Inflammatory macrophage treated with lipopolysaccharide for 1 hour (primary cell): ENCODE measurements at places on chromosomes 1 and 21.

DNA sequence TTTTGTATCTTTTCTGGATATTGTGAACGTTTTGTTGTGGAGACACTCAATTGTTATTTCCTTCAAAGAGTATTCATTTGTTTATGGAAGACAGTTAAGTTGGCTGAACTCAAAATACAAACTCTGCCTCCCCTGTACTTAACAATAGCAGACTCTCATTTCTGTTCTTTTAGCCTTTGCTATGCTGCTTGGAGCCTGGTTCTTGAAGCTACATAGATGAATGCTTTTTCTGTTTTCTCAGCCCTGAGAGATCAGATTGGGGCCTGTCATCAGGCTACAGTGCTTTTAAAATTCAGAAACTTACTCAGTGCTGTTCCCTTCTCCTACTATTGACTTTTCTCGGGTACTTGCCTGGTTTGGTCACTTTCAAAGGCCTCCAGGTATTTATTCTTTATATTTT lies 215.7 kb upstream of the LYPLAL1 start:
- no peak for DNase-seq

DNA sequence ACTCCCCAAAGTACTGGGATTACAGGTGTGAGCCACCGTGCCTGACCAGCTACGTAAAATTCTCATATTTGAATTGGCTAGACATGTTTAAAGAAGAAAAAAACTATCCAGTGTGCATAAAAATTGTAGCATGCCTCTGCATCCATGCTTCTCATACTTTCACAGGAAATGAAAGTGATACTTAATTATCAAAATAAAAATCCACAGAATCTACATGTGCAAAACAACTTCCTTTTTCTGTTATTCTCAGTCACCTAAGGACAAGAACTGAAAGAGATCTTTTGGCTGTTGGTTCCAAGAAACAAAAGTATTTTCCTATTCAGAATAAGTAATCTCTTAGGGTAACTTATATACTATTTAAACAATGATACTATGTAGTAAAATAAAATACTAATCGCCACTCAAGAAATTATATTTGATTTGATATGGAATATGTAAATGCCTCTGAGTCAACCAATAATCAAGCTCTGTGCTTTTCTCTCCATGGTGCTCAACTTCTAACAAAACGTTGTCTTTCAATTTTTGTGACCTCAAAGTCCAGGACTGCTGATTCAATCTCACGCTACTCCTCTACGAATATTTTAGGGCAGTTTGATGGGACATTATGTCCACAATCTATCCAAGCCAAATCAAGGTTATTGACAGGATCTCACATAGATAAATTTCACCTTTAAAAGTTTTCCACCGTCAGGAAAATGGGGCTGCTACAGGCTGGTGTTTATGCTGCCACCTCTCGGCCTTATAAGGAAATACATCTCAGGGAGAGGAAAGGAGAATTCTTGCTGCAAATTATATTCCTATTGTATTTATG lies 102.7 kb downstream of the ZNF281 start:
- DNase-seq = peak; percentile 33

GRCh38 chr1:228280106-228280901 lies 72.5 kb downstream of the OBSCN start:
- DNase-seq = no peak

DNA sequence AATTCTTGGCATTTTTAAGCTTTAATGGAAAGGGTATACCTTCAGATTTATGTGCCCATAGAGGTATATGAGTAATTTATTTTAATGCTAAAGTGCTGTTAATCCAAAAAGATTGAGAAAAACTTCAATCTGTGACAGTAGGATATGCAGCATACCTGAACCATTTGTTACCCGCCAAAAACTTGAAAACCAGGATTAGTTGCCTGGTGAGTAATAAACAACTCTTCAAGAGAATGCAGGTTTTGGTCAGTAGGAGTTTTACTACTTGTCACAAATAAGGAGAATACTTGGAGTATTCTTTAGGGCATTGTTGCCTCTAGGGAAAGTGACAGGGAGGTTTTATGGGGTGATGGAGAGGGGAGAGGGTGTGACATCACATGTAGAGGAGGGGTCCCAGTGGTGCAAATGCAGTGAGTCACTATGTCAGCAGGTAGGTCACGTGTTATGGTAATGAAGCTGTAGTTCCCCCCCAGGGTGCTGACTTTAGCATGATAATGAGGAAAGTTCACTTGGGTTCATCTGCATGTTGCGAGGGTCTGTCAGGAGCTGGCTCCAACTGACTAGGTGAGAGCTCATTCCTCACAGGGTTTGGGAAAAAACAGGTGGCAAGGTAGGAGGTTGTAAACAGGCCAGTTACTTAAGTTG lies 23.1 kb downstream of the USP25 start:
- DNase-seq = no peak

DNA sequence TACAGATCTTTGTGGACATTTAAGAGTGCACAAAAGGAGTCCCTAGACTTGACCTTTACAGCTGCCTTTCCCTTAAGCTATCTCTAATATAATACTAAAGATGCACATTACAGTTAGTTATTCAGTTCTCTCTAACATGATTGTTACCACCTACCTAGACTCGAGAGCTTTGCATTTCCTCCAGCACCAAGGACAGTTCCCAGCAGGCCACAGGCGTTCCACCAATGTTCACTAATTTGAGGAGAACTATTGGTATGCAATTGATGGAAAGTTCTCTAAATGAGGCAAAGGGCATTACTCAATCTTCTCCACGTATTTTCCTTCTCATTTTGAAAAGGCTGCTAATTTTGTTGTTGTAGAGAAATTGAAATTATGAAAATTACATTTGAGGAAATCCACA lies 5.4 kb upstream of the NTNG1 start:
- no peak for DNase-seq

GRCh38 chr1:181608386-181608785 lies 125.1 kb downstream of the CACNA1E start:
- DNase-seq = no peak

GRCh38 chr1:77910116-77910515 lies 21.7 kb downstream of the NEXN start:
- DNase-seq = no peak

DNA sequence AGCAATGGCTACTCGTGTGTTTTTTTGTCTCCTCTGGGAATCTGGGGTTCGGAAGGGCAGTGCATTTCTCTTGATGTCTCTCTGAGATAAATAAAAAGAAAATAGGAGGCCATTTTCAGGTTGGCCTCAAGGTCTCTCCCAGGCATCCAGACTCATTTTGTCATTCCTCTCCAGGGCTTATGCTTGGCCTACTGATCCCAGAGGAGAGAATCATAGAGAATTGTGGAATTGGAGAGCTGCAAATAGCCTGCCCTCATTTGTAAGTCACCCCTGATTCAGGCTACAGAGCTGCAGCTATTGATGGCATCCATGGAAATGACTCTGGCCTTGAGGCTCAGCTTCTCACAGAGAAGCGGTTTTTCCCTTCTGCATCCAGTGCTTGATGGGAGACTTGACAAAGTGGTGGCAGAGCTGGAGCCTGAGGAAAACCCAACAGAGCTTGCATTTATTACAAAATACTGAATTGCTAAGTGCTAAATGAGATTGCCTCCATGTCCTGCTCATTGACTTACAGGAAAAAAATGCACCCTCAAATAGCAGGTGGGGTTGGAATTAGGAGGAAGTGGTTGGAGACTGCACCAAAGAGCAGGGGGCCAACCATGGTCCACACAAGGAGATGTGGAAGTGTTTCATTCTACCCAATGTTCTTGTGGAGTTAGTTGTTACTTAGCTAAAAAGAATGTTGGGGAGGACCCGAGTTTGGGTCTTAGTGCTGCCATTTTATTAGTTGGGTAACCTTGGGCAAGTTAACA lies 140.4 kb downstream of the S1PR1 start:
- no peak for DNase-seq

DNA sequence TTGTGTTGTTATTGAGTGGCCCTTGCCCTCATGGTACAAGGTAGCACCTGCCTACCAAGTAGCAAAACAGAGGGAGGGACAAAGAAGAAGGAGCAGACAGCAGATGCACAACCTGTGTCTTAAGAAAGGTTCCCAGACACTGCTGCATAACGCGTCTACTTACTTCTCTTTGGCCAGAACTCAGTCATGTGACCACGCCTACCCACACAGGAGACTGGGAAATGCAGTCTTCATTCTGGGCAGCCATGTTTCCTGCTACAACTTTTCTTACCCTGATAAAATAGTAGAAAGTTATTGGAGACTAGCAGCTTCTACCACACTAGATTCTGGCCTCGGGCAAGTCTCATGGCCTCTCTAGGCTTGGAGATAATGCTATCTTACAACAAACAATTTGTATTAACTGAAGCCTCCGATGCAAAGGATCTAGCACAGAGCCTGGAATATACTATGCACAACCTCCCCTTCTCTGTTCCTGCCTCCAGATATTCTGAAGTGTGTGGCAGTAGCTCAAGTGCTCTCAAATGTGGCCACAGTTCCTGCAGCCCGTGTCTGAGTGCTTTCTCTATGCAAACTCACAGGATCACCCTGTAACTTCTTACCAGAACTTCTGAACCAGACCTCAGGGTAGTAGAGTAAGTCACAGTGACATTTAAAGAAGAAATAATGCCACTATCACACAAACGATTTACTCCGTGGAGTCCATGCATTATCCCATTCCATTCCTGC lies 34.1 kb upstream of the BTG2 start:
- peak; percentile 81 for DNase-seq

- no peak for DNase-seq
Observed at GRCh38 chr1:211198111-211198510, 61.1 kb upstream of the RCOR3 start.

- DNase-seq = no peak
Observed at GRCh38 chr1:18145851-18146618, 38.4 kb downstream of the IGSF21 start.

DNA sequence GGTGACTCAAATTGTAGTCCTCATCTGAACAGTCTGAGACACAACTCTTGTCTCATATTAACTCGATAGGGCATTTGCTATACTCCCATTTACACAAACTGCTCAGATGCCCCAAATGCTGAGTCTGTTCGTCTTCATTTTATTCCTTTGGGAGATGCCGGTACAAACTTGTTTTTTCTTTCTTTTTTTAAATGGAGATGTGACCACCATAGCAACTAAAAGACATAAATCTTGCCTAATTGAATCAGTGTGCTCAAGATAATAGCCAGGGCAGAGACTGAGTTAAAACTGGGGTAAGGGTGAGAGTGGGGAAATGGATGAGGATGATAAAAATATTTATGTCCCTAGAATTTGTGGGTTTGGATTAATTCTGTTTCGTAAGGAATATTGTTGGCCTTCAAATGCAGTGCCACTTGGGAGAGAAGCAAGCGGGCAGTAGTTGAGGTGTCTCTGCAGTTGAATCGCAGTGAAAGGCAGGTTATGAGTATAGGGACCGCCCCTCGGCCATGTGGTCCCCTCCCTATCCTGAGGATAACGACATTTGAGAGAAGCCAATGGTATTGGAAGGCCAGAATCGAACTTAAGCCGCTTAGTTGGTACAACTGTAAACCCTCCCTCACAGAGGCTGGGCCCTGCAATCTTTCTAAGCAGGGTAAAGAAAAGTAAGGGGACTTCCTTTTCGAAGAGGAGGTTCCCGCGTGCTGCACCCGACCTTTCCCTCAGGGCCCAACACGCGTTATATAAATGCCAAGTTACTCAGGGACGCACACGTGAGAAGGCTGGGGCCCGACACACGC lies 859 bp upstream of the LRRC8B start:
- no peak for DNase-seq

DNA sequence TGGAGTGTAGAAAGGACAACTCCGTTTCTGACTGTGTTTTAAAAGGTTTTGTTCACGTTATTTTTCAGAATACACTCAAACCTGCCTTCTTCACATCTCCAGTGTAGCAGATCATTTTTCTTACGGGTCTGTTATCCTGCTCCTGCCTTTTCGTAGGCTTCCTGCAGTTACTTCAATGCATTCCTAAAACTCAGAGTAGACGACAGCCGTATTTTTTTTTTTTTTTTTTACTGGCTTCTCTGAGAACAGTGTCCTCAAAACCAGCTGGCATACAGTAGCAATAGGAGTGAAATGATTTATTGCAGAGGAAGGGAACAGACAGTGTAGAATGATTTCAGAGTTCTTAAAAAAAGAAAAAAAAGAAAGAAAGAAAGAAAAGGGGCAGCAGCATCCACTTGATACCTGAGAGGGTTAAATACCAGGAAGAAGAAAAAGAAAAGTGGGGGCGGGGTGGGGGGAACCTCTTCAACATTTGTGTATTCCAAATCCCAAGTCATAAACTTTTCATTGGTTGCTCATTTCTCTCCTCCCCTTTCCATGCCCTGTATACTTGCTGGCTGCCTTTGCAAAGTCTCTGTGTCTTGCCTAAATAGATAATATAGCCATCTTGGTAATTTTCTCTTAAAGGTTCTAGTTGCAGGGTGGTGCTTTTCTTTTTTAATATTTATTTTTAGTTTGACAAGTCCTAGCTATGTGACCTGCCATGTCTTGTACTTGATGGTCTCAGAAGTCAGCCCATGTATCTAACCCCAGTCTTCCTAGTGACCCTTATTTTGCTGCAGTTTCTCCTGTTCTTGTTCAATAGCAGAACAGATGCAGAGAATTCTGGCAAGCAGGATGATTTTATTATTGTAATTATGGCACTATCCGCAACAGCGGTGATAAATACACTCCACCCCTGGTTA lies 2.8 kb downstream of the TGFB2 start:
- DNase-seq = no peak

- no peak for DNase-seq
Observed at GRCh38 chr1:72693376-72693775, 411.0 kb upstream of the NEGR1 start.

GRCh38 chr1:162590101-162590500 lies 28.6 kb downstream of the UAP1 start:
- no peak for DNase-seq

GRCh38 chr21:38416791-38417190 lies 81.5 kb downstream of the ERG start:
- no peak for DNase-seq

- DNase-seq = peak; percentile 74
Observed at GRCh38 chr1:107991371-107992066, 26.5 kb upstream of the VAV3 start.

DNA sequence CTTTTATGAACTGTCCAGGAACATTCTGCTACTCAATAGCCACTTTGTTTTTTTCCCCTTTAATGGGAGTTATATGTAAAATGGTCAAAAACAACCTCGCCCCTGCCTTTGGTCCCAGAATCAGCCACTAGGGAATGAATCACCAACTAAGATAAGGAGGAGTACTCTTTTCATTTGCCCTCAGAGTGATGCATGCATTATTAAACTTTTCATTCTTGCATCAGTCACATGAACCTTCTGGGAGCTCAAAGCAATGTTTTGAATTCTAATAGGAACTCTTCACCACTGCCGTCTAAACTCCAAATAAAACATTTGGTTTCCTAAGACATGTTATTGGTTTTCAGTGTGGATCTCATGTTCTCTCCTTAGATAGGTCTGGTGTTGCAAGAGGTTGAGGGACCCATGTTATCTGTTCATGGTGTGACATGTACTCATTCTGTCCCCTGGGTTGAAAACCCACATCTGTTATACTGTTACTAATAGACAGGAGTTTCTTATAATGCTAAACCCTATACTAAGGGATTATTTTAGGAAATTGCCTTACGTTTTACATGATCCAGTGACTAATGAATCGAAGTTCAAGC lies 17.8 kb upstream of the HSD17B7 start:
- DNase-seq = no peak

DNA sequence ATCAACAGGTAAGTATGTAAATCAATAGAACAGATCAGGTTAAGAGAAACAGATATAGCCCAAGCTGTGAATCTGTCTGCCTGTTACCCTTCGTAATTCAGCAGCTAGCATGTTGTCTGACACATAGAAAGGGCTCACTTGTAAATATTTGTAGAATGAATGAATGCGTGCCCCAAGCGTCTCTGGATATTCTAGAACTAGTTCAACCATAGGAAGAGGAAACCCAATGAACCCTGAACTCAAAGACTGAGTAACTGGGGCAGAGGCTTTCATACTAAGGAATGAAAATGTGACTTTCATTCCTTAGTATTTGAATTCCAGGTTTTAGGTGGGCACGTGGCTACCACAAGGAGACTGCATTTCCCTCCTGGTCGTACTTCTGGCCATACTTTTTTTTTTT lies 60.1 kb upstream of the SMYD2 start:
- no peak for DNase-seq
